ENCODE measurements at places on chromosomes 3 and 15. TPM values are rescaled to one million over a fixed set of nuclear protein-coding genes. Genes with fewer than 3 reads are reported as not detected.

The C3orf62 gene
- 0.83 TPM for total RNA-seq

The TAGLN3 gene
- total RNA-seq = 3.2 TPM

The TMEM40 gene
- not detected for total RNA-seq

The FBN1 gene
- total RNA-seq = 283 TPM

The PLAAT1 gene
- total RNA-seq = 0.54 TPM

The SCN11A gene
- total RNA-seq = not detected

The CYP19A1 gene
- total RNA-seq = not detected

The GPR156 gene
- total RNA-seq = 0.28 TPM

The ADAMTS17 gene
- 0.28 TPM for total RNA-seq
